ENCODE measurements at places on chromosomes 7 and 10. TPM values are rescaled to one million over a fixed set of nuclear protein-coding genes. Genes with fewer than 3 reads are reported as not detected.

- DNase-seq: no peak
These were observed 33.3 kb downstream of the FOXK1 start for GRCh38 chr7:4715410-4715776.

DNA sequence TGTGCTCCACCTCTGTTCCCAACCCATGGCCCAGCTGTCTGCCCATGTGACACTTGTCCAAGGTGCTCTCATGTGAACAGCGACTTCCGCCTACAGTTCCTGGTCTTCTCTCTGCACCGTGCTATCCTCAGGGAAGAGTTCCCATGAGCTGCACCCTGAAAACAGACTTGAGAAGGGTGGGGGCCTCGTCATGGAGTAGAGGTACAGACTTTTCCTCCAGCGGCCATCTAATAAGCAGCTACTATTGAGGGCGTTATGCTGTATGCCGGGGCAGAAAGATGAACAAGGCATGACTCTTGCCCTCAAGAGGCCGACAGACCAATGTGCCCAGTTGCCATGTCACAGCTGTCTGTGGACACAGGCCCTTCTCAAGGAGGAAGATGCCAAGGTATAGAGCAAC, 25.4 kb upstream of the LYZL1 start:
- DNase-seq: peak; percentile 56

DNA sequence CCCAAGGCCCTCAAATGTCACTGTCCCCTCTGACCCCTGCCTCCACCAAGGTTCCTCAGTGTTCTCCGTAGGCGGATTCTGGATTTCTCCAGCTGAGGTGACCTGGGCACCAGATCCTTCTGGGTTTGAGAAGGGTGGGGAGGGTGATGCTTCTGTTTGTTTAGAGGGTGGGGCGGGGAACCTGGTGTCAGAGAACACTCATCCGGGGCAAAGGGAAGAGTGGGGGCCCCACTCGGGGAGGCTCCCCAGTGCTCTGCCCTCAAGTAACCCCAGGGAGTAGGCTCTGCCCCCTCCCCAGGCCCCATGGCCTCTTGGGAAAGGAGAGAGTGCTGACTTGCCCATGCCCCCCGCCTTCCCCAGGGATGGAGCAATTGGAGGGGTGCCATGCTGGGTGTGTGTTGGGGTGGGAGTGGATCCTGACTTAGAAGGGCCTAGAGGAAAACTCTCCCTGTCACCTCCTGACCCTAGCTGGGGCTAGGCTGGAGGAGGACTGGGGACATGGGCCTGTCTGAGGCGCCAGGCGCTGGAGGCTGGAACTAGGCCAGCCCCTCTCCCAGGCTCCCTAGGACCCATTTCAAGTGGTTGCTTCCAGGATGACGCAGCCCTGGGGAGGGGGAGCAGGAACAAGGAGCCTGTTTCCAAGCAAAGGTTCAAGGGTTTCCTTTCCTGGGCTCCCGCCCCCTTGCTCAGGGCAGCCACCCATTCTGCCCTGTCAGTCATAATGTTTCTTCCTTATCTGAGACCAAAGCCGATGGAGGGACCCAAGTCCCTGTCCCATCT, 27.9 kb downstream of the KAZALD1 start:
- DNase-seq: no peak

- no peak for DNase-seq
These were observed 93.5 kb upstream of the PPP1R9A start for GRCh38 chr7:94813917-94814316.

- no peak for DNase-seq
These were observed at the start of gene ANTXRL for GRCh38 chr10:46286991-46287693. Gene ANTXRL, plus strand, starts transcription at chr10:46286997. Its CDS starts 266 bp downstream, at chr10:46287263.

- DNase-seq: no peak
These were observed 106.7 kb downstream of the CUBN start for GRCh38 chr10:17022896-17023295.

GRCh38 chr7:118311121-118311836, 86.8 kb downstream of the ANKRD7 start:
- no peak for DNase-seq

GRCh38 chr10:94001416-94001810, 7.7 kb downstream of the PLCE1 start:
- DNase-seq: no peak

- no peak for DNase-seq
These were observed 48.2 kb downstream of the SLC25A13 start for GRCh38 chr7:96273716-96274115.

DNA sequence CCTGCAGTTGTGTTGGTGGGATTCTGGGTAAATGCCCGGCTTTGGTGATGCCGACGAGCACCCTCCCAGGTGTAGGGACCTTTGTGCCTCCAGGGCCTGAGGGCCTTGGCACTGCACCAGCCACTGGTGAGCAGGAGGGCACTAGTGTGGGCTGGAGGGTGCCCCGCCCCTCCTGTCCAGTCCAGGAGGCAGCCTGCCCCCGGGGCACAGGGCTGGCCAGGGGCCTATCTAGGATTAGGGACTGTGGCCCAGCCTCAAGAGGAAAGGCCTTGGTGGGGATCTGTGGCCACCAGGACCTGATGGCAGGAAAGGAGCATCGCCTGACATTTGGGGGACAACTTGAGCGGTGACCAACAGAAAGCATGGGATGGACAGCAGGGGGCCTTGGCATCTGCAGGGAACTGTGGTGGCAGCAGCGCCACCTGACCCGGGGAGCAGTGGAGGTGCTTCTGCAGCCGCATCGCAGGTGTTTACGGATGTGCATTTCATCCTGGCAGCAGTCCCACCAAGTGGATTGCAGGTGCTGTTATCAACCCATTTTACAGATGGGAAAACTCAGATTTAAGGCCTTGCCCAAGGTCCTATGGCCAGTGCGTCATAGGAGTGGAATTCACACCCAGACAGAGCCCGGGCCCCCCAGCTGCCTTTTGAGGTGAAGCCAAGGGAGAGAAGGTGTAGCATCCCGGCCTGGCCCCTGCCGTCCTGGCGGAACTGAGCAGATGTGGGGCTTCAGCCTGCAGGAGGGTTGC, 11.1 kb downstream of the ZNF316 start:
- DNase-seq: no peak

GRCh38 chr10:110885932-110886674, 14.4 kb downstream of the PDCD4 start:
- DNase-seq: no peak

DNA sequence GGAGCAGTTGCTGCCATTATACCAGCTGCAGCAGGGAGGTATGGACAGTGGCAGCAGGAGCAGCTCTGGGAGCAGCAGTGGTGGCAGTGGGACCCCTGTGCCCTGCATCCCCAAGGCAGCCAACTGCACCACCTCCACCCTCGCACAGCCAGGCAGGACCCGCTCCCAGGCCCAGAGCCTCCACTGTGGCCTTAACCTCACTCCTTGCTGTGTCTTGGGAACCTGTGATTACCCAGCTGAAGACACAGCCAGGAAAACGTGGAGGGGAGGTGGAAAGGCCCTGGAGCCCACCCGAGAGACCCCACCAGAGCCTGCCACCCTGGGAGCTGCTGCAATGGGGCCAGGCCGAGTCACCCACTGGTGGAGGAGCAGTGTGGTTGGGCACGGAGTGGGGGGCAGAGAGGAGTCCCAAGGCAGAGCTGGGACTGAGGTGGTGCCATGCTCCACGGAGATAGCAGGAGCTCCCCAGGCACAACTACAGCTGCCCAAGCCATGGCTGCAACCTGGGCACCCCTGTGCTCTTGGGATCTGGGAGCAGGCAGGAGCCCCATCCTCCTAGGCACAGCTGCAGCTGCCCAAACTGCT, 20.4 kb downstream of the LRRC72 start:
- no peak for DNase-seq

GRCh38 chr7:105250706-105251105, 138.0 kb downstream of the SRPK2 start:
- no peak for DNase-seq

DNA sequence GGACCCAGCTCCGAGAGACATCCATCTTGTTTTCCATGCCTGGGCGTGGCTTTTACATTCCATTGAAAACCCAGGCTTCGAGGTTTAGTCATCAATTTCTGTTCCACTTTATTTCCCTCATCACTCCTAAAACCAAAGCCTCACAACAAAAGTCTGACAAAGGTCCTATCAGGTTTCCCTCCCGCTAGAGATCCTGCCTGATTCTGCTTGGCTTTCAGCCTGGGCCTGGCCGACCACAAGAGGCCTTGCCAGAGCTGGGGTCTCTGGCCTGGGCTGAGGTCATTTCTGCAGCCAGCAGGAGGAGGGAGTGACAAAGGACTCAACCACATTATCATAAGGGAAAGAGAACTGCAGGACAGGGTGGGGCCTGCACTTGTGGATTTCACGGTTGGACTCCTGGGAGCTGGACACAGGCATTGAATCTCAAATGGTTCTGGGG, 167.0 kb downstream of the FANK1 start:
- no peak for DNase-seq

DNA sequence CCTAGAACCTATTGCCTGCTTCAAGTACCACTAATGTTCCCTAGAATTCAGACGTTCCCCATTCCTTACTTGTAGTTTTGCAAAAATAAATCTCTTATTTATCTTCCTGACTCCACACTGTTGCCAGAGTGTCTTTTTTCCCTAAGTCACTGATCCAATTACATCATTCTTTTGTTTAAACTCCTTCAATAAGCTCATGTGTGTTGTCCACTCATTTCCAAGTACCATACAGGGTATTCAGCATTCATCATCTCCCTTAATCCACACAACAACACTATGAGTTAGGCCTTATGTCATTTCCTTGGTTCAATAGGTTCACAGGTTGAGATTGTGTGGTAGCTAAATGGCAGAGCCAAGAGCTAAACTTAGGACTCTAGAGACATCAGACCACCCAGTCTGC, 119.9 kb upstream of the RHOBTB1 start:
- no peak for DNase-seq

The HOXA3 gene
- total RNA-seq: not detected

The TUBAL3 gene
- total RNA-seq: not detected

The ADCYAP1R1 gene
- total RNA-seq: not detected

The LIPN gene
- not detected for total RNA-seq

The CCDC186 gene
- 18.2 TPM for total RNA-seq

The PDE6C gene
- not detected for total RNA-seq
